ENCODE measurements at places on chromosomes 4 and X. TPM values are rescaled to one million over a fixed set of nuclear protein-coding genes. Genes with fewer than 3 reads are reported as not detected.
A peak's percentile ranks its signal among the peaks of the same experiment; 100 is the strongest.

DNA sequence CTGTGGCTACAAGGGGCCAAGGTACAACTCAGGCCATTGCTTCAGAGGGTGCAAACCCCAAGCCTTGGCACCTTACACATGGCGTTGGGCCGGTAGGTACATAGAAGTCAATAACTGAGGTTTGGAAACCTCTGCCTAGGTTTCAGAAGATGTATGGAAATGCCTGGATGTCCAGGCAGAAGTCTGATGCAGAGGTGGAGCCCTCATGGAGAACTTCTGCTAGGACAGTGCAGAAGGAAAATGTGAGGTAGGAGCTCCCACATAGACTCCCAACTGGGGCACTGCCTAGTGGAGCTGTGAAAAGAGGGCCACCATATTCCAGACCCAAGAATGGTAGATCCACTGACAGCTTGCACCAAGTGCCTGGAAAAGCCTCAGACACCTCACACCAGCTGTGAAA lies 92.1 kb upstream of the SFRP2 start:
- H3K36me3 ChIP-seq: no peaks in the 10 kb centered on the region
- DNase-seq: no peak
- H3K27ac ChIP-seq: no peak overlapping the region
- H3K27me3 ChIP-seq: no peaks in the 10 kb centered on the region
- no peak overlapping the region for H3K4me3 ChIP-seq

GRCh38 chr4:114161809-114162208 lies 182.4 kb upstream of the ARSJ start:
- H3K4me1 ChIP-seq: no peaks in the 10 kb centered on the region
- no peak overlapping the region for H3K27ac ChIP-seq
- no peak overlapping the region for H3K4me3 ChIP-seq

GRCh38 chr4:180827232-180828009 lies 1415.8 kb upstream of the TENM3 start:
- no peak for DNase-seq
- H3K4me3 ChIP-seq: peak overlapping the region; percentile 26
- H3K27me3 ChIP-seq: no peaks in the 10 kb centered on the region
- peaks cover 4% of the 10 kb centered on the region for H3K4me1 ChIP-seq
- H3K36me3 ChIP-seq: no peaks in the 10 kb centered on the region
- no peak overlapping the region for H3K27ac ChIP-seq

DNA sequence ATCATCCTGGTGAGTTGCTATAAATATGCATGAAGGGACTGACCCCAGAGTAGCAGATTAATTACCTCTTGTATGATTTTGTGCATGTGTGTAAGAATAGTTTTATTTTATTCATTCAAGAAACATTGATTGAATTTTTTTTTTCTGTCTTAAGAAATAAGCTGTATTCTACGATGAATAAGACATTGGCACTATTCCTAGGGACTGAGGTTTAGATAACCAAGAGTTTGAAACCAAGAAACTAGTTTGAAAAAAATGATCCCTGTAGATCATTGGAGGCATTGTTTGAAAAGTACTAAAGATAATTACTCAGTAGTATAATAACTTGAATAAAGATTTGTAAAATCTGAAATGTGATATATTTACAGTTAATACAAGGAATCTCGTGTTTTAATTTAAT lies 1086.9 kb downstream of the PCDH7 start:
- no peak for DNase-seq
- no peak overlapping the region for H3K4me3 ChIP-seq

DNA sequence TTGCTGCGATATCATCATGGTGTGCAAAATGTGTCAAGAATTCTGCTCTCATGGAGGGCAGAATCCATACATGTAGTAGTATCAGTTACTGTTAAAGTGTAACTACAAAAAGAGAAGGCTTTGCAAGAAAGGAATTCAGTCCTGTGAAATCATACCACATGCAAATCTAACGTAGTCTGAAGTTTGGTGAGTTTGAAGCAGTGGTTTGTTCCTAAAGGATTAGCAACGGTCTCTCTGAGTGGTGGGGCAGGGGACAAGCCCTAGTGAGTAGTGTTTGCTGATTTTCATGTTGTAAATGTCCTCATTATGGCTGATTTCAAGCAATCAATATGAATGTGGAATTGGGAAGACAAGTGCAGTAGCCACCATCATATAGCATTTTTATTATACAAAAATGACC lies 47.1 kb upstream of the CLNK start:
- H3K4me3 ChIP-seq: no peak overlapping the region
- DNase-seq: no peak
- H3K4me1 ChIP-seq: no peaks in the 10 kb centered on the region
- H3K27ac ChIP-seq: no peak overlapping the region

GRCh38 chr4:15353207-15353606 lies 74.6 kb upstream of the C1QTNF7 start:
- no peaks in the 10 kb centered on the region for H3K27me3 ChIP-seq
- no peaks in the 10 kb centered on the region for H3K4me1 ChIP-seq
- no peak overlapping the region for H3K4me3 ChIP-seq
- no peaks in the 10 kb centered on the region for H3K36me3 ChIP-seq
- no peak overlapping the region for H3K27ac ChIP-seq

GRCh38 chr4:36652857-36653256 lies 371.4 kb downstream of the DTHD1 start:
- H3K36me3 ChIP-seq: no peaks in the 10 kb centered on the region
- H3K4me3 ChIP-seq: no peak overlapping the region
- DNase-seq: no peak
- H3K27me3 ChIP-seq: no peaks in the 10 kb centered on the region

DNA sequence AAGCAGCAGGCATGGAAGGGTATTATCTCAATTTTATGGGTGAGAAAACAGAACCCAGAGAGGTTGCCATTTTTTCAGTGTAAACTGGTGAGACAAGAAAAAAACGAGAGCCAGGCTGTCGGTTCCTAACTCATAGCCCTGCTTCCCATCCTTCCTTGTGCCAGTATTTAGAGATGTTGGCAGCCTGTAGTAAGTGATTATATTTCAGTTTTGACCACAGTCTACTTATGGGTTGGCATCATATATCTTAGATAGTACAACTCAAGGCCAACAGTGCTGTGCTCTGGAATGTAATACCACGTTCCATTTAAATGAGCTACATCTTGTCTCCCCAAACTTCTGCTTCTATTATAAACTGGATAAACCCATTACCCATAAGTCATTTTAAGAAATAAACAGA lies 40.8 kb downstream of the XK start:
- DNase-seq: no peak
- H3K4me3 ChIP-seq: no peak overlapping the region
- no peaks in the 10 kb centered on the region for H3K4me1 ChIP-seq
- H3K27me3 ChIP-seq: no peaks in the 10 kb centered on the region
- no peaks in the 10 kb centered on the region for H3K36me3 ChIP-seq
- no peak overlapping the region for H3K27ac ChIP-seq

The PITX2 gene
- total RNA-seq: 0.33 TPM

The MAGED4 gene
- 55.2 TPM for total RNA-seq

The DNAAF6 gene
- total RNA-seq: 1.8 TPM

The PRRG1 gene
- 16.6 TPM for total RNA-seq
